T-cell (primary cell): ENCODE measurements at places on chromosomes 16 and 17. TPM values are rescaled to one million over a fixed set of nuclear protein-coding genes. Genes with fewer than 3 reads are reported as not detected.

DNA sequence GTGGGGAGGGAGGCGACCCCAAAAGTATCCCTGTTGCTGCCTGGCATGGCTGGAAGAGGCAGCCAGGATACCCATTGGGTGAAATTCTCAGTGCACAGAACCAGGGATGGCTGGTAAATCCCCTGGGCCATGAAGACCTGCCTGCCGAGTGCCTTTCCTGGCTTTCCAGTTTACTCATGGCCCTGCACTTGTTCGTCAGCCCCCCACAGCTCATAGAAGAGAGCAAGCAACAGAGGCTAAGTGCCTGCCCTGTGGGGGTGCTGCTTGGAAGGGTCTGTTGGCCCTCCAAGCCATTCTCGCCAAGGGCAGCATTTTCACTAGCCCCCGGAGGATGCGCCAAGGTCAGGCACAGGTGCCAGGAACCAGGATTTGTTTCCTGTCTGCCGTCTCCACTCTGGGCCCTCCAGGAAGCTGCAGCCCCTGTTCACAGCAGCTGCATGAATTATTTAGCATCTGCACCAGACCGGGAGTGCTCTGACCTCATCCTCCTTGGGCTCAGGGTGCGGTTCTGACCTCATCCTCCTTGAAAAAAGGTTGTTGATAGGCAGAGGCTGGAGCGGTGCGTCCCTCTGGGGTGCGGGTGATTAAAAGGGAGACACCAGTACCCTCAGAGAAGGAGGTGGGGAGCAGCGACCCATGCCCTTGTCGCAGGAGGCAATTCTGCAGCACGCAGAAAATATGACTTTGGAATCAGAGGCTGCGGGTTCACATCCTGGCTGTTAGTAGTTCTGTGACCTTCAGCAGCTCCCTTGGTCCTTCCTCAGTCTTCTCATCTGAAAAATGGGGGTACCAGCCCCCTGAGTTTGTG lies 14.2 kb upstream of the CD300A start:
- DNase-seq, result no peak
- no peaks in the 10 kb centered on the region for H3K36me3 ChIP-seq
- peaks cover 2% of the 10 kb centered on the region for H3K4me1 ChIP-seq
- no peak overlapping the region for H3K4me3 ChIP-seq

Gene CYBA
- total RNA-seq, result 403 TPM

DNA sequence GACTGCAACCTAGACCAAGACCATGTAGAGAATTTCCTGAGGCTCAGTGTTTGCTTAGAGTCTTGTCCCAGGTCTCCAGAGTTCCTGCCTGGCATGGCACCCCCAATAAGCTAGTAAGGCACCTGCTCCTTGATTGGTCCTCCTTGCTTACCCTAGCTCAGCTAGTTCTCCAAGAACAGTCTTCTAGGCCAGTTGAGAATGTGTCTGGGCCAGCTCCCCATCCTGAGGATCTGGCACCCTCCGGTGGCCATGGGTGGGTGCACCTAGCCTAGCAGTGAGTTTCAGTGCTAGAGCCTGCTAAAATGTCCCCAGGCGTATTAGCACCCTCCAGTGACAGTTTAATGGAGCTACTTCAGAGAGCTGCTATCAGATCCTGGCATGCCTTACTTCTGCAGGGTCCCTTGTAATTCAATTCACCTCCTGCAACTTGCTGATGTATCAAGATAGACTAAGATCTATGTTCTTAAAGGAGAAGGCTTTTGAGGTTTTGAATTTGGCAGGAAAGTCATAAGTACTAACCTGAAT lies 44.4 kb upstream of the MED13 start:
- no peaks in the 10 kb centered on the region for H3K36me3 ChIP-seq
- no peaks in the 10 kb centered on the region for H3K4me1 ChIP-seq
- no peak overlapping the region for H3K27ac ChIP-seq
- H3K4me3 ChIP-seq, result no peak overlapping the region
- peak; percentile 12 for DNase-seq

Gene KCNG4
- total RNA-seq, result not detected

Gene CHRNE
- 3.3 TPM for total RNA-seq

Gene RRAD
- total RNA-seq, result 0.28 TPM

DNA sequence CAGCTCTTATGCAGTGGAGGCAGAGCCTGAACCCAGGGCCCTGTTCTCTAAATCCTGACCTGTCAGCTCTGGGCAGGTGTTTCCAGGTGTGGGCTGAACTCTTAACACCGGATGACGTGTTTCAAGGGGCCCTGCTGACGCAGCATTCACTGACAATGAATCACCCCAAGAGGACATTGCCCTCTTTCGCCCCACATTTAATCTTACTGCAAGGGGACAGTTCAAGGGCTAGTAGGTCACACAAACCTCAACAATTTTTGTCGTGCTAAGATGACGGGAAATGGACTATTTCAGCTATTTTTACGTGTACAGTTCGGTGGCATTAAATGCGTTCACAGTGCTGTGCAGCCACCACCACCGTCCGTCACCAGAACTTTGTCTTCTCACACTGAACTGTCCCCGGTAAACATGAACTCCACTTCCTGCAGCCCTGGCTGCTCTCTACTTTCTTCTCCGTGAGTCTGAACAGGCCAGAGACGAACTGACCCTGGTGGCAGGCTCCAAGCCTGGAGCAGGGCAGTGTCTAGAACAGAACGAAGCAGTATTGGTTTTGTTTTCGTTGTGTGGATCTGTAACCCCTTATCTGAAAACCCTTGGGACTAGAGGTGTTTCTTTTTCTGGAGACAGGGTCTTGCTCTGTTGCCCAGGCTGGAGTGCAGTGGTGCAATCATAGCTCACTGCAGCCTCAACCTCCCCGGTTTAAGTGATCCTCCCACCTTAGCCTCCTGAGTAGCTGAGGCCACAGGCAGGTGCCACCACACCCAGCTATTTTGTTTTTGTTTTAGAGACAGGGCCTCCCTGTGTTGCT lies 88.4 kb upstream of the CIBAR2 start:
- no peaks in the 10 kb centered on the region for H3K36me3 ChIP-seq
- H3K27me3 ChIP-seq, result no peaks in the 10 kb centered on the region

Gene ZNF19
- 9.4 TPM for total RNA-seq

DNA sequence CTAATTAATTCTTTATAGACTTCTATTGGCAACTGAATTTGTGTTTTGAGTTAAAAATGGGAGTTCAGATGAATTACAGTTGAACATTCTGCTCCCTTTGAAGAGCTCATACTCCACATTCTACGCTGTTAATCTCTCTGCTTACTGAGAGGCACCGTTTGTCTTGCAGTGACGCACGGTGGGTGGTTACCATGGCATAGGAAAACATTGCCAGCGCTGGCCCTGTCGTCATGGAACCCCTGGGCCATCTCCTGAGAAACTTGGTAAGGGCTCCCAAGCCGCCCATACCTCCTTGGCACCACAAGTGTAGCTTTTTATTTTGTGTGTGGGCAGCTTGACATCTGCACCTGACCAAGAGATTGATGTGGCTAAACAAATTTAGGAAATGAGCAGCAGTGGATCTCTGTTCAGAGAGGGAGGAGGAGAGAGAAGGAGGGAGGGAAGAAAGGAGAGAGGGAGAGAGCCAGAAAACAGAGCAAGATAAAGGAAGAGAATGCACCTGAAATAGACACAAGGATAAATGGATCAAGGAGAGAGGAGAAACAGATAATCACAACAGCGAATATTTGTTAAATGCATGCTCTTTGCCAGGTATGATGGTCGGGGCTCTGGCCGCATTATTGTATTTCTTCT lies 398.5 kb downstream of the HAPSTR1 start:
- no peaks in the 10 kb centered on the region for H3K4me1 ChIP-seq
- no peaks in the 10 kb centered on the region for H3K36me3 ChIP-seq
- no peak overlapping the region for H3K27ac ChIP-seq
- no peak overlapping the region for H3K4me3 ChIP-seq
- no peaks in the 10 kb centered on the region for H3K27me3 ChIP-seq
- DNase-seq, result no peak

- no peak for DNase-seq
- no peaks in the 10 kb centered on the region for H3K27me3 ChIP-seq
- H3K27ac ChIP-seq, result peak overlapping the region; percentile 67
- H3K4me3 ChIP-seq, result peak overlapping the region; percentile 46
- H3K36me3 ChIP-seq, result no peaks in the 10 kb centered on the region
- peaks cover 2% of the 10 kb centered on the region for H3K4me1 ChIP-seq
Measured at GRCh38 chr17:31549121-31549524, 157.6 kb downstream of the RAB11FIP4 start.

Gene STX1B
- total RNA-seq, result 3.4 TPM

DNA sequence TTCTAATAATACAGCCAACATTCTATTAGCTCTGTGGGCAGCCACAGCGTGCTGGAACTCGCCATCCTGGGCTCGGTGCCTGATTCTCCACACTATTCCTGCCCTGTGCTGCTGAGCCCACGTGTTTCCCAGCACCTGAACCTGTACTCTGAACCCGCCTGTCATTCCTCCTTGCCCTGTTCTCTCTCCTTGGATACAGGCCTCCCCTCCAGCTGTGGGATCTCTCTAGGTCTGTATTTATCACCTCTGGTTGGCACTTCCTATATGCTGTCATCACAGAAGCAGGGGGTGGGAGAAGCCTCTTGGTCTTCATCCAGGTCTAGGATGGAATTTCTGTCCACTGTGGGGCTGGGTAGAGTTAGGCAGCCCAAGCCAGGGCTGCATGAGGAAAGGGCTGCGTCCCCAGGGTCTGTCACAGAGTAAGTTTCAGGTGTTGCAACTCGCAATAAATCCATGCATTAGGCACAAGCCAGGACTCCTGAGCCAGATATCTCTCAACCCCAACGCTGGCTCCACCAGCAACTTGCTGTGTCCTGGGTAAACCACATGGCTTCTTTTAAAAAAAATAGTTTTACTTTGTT lies 56.0 kb downstream of the ABAT start:
- H3K4me3 ChIP-seq, result no peak overlapping the region
- H3K27ac ChIP-seq, result no peak overlapping the region
- H3K36me3 ChIP-seq, result no peaks in the 10 kb centered on the region

- no peak overlapping the region for H3K27ac ChIP-seq
- no peaks in the 10 kb centered on the region for H3K27me3 ChIP-seq
- no peak for DNase-seq
- H3K36me3 ChIP-seq, result no peaks in the 10 kb centered on the region
- H3K4me3 ChIP-seq, result no peak overlapping the region
Measured at GRCh38 chr16:48408688-48409087, 23.5 kb upstream of the SIAH1 start.

DNA sequence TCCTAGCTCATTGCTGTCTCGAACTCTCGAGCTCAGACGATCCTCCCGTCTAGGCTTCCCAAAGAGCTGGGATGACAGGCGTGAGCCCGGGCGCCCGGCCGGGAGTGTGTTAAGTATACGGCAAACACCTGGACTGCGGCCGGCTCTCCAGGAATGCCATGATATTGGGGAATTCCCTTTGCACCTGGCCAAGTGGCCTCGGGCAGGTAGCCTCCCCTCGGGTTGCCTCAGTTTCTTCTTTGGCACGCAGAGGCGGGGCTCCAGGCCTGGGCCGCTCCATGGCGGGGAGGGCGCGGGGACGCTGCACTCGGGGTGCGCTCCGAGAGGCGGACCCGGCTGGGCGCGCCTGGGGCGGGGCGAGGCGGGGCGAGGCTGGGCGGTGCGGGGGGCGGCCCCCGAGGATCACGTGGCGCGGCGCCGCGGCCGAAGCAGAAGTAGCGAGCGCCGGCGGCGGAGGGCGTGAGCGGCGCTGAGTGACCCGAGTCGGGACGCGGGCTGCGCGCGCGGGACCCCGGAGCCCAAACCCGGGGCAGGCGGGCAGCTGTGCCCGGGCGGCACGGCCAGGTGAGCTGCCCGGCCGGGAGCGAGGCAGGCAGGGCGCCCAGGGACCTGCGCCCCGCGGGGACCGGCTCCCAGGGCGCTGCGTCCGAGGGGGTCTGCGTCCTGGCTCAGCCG lies at the start of gene PLCG2:
PLCG2 (plus strand) TSS at position 431 of the 675 bp plus-strand sequence. CDS start 6,699 bp downstream, outside the sequence.
- peak within 1 kb of the TSS; percentile 50 for H3K4me3 ChIP-seq
- no peak within 1 kb of the TSS for H3K27ac ChIP-seq
- peaks cover 24% of the 10 kb centered on the region for H3K27me3 ChIP-seq
- no peaks in the 10 kb centered on the region for H3K36me3 ChIP-seq

GRCh38 chr16:30075503-30076275 lies at the start of gene PPP4C:
Gene PPP4C (plus strand): TSS chr16:30075994. CDS start chr16:30076378, 384 bp downstream.
- peaks cover 13% of the 10 kb centered on the region for H3K4me1 ChIP-seq
- peak; percentile 90 for DNase-seq
- peaks cover 47% of the 10 kb centered on the region for H3K36me3 ChIP-seq
- H3K27ac ChIP-seq, result peak within 1 kb of the TSS; percentile 68
- no peaks in the 10 kb centered on the region for H3K27me3 ChIP-seq
- peak within 1 kb of the TSS; percentile 91 for H3K4me3 ChIP-seq

- H3K27me3 ChIP-seq, result no peaks in the 10 kb centered on the region
- no peak overlapping the region for H3K27ac ChIP-seq
- no peak for DNase-seq
- H3K36me3 ChIP-seq, result peaks cover 82% of the 10 kb centered on the region
Measured at GRCh38 chr16:56469748-56470147, 18.4 kb downstream of the OGFOD1 start.

Gene CSH2
- total RNA-seq, result not detected

GRCh38 chr16:14489460-14489859 lies 140.6 kb downstream of the PARN start:
- peaks cover 8% of the 10 kb centered on the region for H3K4me1 ChIP-seq
- H3K36me3 ChIP-seq, result no peaks in the 10 kb centered on the region
- no peak for DNase-seq
- H3K27me3 ChIP-seq, result no peaks in the 10 kb centered on the region
- H3K27ac ChIP-seq, result no peak overlapping the region

- no peak overlapping the region for H3K4me3 ChIP-seq
- H3K36me3 ChIP-seq, result peaks cover 38% of the 10 kb centered on the region
- H3K4me1 ChIP-seq, result no peaks in the 10 kb centered on the region
- H3K27ac ChIP-seq, result no peak overlapping the region
- H3K27me3 ChIP-seq, result no peaks in the 10 kb centered on the region
Measured at GRCh38 chr17:45101546-45101882, 30.8 kb downstream of the PLCD3 start.

- no peaks in the 10 kb centered on the region for H3K36me3 ChIP-seq
- H3K27ac ChIP-seq, result no peak overlapping the region
- H3K27me3 ChIP-seq, result peaks cover 5% of the 10 kb centered on the region
- H3K4me1 ChIP-seq, result no peaks in the 10 kb centered on the region
Measured at GRCh38 chr16:49275870-49276269, 5.8 kb downstream of the CBLN1 start.

- H3K27me3 ChIP-seq, result no peaks in the 10 kb centered on the region
- peaks cover 54% of the 10 kb centered on the region for H3K36me3 ChIP-seq
- peak overlapping the region; percentile 48 for H3K27ac ChIP-seq
Measured at GRCh38 chr17:75842411-75842810, 1.8 kb downstream of the UNC13D start.
